ENCODE measurements at places on chromosomes 13 and 19.

- no peak for DNase-seq
These were observed 632 bp downstream of the MARK4 start for GRCh38 chr19:45251452-45252354.

- DNase-seq: no peak
These were observed 20.8 kb downstream of the LAIR2 start for GRCh38 chr19:54523403-54523802.

DNA sequence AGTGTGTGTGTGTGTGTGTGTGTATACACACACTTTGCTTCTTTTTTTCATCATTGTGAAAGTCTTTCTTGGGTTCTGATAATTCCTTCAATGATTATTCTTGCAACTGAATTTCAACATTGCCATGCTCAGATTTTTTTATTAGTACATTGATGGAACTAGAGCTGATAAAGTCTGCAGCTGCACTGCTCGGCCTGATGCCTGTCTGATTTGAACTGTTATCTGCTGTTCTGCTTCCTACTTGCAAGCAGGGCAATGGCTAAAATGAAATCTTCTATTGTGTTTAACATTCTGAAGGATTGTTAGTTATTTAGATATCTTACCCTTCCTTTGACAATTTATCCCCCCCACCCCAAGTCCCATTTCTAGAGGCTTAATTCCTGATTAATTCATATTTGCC is 61.3 kb downstream of the OLFM4 start:
- no peak for DNase-seq

DNA sequence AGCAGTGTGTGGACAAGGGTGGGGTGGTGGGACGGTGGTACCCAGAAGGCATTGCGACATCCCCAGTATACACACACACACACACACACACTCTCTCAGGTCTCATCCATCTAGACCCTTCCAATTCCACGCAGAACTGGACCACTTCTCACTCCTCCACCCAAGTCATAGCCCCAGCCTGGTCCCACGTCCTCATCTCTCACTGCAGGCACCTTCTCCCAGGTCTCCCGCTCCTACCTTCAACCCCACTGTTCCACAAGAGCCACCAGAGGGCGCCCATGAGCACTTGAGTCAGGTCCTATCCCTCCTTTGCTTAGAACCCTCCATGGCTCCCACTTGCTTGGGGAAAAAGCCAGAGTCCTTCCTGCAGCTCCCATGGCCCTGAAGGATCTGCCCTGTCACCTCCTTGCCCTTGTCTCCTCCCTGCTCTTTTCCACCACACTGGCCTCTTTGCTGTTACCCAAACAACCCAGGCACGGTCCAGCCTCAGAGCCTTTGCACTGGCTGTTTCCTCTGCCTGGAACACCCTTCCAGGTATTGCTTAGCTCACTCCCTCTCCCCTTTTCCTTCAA is 62.6 kb downstream of the IER2 start:
- DNase-seq: peak; percentile 75

- DNase-seq: no peak
These were observed 1286.4 kb downstream of the PCDH9 start for GRCh38 chr13:65943708-65944107.

DNA sequence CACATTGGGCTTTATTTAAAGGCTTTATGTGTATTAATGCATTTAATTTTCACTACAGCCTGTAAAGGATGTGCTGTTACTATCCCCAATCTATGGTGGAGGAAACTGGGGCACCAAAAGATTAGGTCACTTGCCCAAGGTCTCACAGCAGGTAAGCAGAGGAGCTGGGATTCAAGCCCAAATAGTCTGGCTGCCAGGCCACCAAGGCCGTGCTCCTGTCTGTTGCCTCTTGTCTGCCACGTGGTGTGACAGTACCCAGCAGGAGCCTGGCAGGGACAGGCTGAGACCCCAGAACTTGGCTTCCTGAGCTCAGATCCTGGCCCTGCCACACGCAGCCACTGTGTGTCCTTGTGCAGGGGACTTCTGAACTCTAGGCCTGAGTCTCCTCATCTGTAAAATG is 4.5 kb downstream of the NTN5 start:
- DNase-seq: no peak

DNA sequence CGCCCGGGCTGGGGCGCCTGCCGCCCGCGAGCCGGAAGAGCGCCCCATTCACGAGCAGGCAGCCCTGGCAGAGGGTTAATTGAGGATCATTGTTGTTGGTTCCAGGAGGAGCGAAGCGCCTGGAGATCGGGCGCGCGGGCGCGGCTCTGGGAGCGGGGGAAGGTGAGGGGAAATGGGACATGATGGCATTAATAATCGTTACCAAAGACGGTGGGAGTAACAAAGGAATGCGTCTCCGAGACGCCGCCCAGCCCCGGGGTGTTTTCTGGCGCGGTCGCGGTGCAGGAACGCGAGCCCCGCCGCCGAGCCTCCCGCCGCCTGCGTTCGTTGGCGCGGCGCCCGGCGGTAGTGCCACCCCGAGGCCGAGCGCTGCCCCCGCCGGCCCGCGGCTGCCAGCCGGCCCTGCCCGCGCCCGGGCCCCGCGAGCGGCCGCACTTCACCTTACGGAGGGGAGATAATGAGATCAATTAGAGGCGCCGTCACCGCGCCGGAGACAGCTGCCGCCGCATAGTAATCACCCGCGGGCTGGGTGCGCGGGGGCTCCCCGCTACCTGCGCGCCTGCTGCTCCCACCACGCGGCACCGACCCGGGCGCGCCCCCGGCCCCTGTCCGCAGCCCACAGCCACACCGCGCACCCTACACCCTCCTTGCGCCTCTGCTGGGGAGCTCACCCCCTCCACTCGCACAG is 2.8 kb downstream of the ZNF536 start:
- no peak for DNase-seq

DNA sequence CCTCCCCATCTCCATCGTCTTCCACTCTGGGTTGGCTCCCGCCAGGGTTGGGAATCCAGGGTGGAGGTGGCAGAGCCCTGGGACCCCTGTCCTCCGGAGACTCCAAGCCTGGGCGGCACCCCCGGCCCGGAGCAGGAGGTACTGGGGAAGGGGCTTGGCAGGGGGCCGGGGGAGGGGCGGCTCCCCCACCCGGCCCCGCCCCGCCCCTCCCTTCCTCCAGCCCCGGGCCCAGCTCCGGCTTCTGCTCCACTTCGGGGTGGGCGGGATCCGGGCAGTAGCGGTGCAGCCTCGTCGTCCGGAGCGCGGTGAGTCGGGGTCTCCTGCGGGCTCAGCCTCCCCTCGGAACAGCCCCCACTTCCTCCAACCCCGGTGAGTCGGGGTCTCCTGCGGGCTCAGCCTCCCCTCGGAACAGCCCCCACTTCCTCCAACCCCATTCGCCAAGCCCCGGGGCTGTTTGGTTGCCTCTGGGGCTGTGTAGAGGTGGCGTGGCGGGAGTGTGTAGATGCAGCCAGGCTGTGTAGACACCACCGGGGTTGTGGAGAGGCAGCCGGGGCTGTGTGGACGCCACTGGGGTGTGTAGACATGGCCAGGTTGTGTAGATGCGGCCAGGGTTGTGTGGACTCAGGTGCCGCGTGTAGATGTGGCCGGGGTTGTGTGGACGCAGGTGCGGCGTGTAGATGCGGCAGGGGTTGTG is at the start of gene TMPRSS9:
TMPRSS9 (plus strand) TSS at position 274 of the 694 bp plus-strand sequence. CDS start 29,521 bp downstream, outside the sequence.
- no peak for DNase-seq

GRCh38 chr13:91302111-91302510 is 45.4 kb upstream of the MIR17HG start:
- DNase-seq: no peak

GRCh38 chr13:114100446-114101357 is 31.7 kb downstream of the RASA3 start:
- DNase-seq: no peak

GRCh38 chr13:24168979-24169378 is 8.5 kb downstream of the SPATA13 start:
- DNase-seq: no peak

DNA sequence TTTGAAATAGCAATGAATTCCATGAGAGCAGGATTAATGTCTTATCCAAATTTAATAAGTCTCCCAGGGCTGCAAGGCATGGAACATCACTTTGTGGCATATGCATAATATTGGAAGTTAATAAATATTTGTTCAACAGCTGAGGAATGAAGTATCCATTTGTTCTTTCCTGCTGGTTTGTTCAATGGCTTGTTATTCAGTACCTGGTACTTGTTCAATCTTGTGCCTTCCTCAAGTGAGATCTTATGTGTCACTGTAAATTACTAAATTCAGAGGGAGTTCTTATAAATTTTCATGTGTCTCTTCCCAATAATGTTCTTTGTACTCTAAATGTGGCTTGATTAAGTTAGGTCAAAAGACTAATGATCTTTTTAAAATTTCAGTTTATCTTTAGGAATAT is 1105.5 kb upstream of the SPRY2 start:
- no peak for DNase-seq

DNA sequence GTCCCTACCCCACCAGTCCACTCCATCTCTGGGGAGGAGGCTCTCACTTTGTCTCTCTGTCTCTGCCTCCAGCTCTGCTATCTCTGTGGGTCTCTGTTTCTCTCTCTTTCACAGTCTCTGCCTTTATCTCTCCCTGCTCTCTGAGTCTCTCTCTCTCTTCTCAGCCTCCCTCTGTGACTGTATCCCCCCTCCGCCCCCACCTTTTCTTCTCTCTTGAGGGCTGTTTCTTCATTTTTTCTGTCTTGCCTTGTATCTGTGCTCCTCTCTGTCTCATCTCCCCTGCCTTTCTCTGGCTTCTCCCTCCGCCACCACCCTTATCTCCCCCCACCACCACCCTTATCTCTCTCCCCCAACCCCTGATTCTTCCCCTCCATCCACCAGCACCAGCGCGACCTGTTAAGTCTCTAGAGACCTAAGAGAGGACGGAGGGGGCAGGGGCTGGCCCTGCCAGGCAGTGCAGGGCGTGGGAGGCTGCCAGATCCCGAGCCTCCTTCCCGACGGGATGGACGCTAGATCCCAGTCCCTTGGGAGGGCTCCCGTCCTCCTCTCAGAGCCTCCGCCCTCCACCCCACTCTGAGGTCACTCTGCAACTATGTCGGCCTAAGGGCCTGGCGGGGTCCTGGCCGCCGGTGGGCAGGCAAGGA is 1.0 kb downstream of the AXL start:
- no peak for DNase-seq

GRCh38 chr13:48783181-48783630 is 129.5 kb downstream of the CYSLTR2 start:
- no peak for DNase-seq

GRCh38 chr13:97566907-97567306 is 132.9 kb downstream of the RAP2A start:
- DNase-seq: no peak

GRCh38 chr13:86569974-86570373 is 770.8 kb upstream of the SLITRK6 start:
- DNase-seq: no peak

GRCh38 chr19:33840783-33841182 is 44.1 kb downstream of the KCTD15 start:
- no peak for DNase-seq

DNA sequence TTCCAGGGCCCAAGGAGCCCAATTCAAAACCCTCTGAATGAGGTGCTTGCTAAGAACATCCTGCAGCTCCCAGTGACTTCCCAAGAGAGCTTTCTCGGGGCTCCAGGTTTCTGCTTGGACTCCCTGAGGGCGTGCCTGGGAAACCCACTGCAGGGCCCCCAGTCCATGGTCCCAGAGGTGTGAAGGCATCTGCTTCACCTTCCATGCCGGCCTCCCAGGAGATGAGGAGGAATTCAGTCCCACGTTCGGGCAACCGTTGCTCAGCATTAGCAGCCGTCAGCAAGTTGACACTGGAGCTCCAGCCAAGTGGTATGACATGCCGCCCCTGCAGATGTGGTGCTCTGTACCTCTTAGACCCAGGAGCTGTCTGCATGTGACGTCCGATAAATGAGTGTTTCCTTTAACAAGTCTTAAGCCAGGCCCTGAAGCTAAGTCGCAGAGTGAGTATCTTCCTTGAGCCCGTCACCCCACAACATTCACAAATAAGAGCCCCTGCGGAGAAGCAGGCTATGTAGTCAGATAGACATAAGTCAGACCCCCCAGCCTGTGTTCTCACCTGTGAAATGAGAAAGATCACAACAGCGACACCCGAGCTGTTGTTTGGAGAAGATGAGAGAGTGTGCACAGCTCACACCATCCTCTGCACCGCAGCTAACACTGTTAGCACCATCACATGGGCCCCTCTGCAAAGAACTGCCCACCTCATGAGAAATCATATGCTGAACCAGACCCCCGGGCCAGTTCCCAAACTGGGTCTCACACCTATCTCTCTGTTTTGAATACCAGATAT is 150.3 kb downstream of the KATNAL1 start:
- DNase-seq: no peak

DNA sequence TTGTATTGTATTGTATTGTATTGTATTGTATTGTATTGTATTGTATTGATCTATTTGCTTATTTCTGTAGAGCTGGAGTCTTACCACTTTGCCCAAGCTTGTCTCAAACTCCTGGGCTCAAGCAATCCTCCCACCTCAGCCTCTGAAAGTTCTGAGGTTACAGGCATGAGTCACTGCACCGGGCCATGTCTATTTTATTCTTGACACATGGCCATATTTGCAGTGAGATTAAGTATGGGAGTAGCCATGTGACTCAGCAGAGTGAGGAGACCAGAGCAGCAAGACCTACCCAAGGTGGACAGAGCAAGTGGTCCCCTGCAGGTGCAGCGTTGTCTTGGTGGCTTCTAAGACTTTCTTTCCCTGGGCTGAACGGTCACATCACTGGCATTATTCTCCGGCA is 49.1 kb upstream of the UBAC2 start:
- DNase-seq: peak; percentile 10

DNA sequence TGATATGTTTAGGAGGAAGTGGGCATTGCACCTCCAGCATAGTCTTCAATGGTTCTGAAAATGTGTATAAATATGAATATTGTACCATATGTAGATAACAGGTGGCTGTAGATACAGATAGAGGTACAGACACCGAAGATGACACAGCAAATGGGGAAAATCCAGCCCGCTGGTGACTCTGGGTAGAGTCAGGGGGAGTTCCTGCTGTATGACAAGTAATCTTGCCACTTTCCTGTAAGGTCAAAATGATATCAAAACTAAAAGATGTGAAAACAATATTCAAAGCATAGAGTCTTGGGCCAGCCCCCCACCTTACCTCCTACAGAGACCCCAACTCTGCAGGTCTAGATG is 17.8 kb downstream of the C2CD4C start:
- no peak for DNase-seq

- no peak for DNase-seq
These were observed 412 bp downstream of the ZNF528 start for GRCh38 chr19:52398081-52398441.

DNA sequence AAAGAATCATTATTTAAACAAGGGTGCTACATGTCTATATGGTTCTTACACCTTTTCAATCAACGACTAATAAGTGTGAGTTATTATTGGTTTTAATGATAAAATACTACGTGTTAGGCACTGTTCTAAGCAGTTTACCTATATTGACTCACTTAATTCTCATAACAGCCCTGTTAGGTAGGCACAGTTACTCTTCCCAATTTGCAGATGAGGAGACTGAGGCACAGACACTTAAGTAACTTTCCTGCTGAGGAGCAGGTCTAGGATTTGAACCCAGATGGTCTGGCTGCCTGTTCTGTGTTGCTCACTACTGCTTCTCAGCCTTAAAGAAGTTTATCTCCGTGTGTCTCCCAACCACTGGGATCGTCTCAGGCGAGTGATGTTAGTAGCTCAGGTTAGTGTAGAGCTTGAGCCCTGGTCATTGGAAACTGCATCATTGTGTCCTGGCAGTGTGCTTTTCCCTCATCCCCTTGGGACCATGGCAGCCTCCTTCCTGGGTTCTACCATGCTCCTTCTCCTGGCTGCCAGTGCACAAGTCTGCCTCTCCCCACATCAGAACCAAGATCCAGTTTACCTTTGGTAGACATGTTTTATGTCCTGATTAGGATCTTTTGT is 10.9 kb downstream of the UBAC2 start:
- no peak for DNase-seq

Data from activated naive CD4-positive, alpha-beta T cell treated with Interleukin-2 at 50 U/mL for 16 hours (primary cell).